ENCODE measurements at places on chromosomes 6 and 20.

- no peak for DNase-seq
Observed at GRCh38 chr6:1348675-1349074, 36.8 kb downstream of the FOXQ1 start.

DNA sequence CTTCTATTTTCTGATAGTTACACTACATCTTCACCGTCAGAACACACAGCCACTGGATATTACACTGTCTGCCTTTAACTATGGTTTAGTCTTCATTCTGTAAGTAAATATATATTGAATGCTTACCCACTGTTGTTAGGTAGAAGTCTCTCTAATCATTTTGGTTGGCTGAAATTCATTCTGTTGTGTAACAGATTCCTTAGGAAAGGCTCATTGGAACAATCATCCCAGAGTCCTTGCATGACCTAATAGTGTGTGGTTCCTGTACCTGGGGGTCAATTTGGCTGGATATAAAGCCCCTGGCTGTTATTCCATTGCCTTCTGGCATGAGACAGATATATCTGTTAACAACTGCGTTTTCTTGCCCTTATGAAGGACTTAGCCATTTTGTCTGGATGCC is 9.9 kb downstream of the BLOC1S5 start:
- no peak for DNase-seq

GRCh38 chr20:60803335-60804055 is 448.6 kb upstream of the CDH4 start:
- no peak for DNase-seq

DNA sequence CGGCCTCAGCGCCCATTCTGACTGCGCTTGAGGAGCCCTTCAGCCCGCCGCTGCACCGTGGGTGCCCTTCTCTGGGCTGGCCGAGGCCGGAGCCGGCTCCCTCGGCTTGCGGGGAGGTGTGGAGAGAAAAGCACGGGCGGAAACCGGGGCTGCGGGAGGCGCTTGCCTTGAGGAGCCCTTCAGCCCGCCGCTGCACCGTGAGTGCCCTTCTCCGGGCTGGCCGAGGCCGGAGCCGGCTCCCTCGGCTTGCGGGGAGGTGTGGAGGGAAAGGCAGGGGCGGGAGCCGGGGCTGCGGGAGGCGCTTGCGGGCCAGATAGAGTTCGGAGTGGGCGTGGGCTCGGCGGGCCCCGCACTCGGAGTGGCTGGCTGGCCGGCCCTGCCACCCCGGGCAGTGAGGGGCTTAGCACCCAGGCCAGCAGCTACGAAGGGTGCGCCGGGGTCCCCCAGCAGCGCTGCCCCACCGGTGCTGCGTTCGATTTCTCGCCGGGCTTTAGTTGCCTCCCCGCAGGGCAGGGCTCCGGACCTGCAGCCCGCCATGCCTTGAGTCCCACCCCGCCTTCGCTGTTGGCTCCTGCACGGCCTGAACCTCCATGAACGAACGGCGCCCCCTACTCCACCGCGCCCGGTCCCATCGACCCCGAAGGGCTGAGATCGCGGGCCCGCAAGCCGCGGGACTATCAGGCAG is 45.7 kb upstream of the MCUR1 start:
- no peak for DNase-seq

GRCh38 chr6:99305021-99305554 is 44.4 kb downstream of the FAXC start:
- DNase-seq: no peak

DNA sequence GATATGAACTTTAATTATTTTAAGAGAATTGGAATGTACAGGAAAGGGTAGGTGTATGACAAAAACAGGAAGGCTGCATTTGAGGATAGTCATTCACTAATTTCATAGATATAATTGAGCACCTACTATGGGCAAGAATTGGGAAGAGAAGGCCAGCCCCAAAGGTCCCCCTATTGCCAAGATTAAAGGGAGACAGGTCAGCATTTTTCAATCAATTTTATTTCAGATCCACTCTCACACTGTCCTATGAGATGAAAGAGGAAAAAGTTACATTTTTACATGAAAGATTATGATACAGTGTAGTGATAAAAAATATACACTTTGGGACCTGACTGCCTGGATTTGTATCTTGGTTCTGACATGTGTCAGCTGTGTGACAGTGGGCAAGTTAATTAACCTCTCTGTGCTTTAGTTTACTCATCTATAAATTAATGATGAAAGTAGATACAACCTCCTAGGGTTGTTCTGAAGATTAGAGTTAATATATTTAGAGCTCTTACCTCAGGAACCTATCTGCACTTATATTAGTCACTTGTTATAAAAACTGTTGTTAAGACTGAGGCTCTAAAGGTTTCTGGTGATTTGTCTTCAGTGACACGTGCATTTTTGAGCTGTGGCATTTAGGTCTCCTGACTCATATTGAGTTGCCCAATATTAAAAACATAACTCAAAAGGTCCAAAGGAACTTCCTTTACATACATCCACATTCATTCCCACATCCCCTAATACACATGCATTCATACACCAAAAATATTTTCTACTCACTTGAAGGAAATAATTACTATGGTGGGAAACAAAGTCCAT is 45.7 kb downstream of the SCGN start:
- no peak for DNase-seq

GRCh38 chr6:157107915-157108651 is 215.2 kb downstream of the TMEM242 start:
- no peak for DNase-seq

DNA sequence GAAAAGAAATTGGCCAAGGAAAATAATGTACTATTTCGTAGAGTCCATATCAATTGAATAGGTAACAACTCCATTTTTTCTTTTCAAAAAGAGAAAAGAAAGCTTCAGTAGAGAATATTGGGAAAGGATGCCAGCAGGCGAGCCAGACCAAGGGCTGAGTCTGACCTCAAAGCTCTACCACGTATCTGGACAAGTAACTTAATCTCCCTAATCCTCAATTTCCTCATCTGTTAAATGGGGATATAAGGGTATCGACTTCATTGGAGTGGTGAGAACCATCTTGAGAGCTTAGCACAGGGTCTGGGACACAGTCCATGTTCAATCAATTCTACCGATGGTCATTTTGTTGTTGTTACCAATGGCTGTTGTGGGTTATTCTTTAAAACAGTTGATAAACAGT is 63.2 kb upstream of the TBC1D7 start:
- DNase-seq: no peak

GRCh38 chr20:45328451-45328850 is 19.8 kb downstream of the SDC4 start:
- DNase-seq: no peak

DNA sequence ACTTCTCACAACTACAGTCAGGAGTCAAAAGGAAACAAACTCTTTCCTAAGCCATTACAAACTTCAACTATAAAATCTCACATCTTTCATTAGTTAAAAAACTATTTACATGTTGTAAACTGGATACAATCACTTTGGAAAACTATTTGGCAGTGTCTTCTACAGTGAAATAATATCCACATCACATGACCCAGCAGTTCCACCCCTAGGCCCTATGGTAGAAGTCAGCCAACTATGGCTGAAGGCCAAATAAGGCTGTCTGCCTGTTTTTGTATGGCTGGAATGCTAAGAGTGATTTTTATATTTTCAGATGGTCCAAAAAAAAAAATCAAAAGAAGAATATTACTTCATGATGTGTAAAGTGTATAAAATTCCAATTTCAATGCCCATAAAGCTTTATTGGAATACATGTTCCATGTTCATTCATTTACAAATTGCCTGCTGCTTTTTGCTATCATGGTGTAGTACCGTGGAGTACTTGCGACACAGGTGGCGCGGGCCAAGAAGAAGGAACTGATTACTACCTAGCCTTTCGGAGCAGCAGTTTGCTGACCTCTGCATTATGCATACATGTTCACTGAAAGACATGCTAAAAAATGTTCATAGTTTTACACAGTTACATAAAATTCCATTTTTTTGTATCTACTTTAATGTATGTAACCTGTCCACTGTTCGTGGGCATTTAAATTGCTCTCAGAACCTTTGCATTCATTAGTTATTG is 129.0 kb downstream of the KIF16B start:
- DNase-seq: no peak

DNA sequence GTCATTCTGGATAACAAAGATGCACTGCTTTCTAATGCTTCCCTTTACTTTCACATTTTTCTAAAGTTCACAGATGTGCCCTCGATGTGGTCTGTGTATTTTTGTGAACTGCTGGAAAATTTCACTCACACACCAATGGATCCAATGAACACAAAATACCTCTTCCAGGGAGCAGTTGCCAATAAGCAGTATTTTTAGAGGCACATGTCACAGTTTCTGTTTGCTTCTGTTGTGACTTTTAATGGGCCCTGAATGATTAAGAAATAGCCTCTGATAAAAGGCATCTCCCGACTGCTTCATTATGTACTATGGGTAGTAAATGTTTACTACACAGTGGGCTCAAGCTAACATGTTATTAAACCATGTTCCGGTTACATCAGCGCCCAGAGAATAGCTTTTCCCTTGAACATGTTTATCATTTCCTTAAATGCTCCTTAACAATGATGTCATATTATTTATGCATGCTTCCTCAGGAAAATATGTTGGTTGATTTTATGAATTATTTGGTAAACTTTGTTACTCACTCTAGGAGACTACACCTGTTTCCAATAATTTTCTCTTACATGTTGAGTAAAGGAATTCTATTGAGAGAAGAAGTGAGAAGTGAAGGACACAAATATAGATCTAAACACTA is 188.0 kb downstream of the KCNQ5 start:
- no peak for DNase-seq

DNA sequence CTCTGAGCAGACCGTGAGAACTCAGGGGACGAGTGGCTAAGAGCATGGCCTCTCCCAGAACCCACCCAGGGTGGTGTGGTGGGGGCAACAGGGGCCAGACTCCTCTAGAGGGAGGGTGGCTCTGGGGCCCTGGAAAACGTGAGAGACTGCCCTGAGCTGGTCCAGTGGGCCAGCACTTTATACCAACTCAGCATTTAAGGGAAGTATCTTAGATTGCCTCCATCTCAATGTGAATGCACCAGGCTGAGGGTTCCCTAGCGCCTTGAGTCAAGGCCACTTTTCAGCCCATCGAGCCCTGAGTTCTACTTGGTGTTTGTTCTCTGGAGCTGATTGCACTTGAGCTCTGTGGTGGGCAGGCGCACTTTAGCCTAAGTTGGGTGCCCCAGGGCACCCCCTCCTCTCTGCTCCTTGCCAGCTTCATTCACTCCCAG is 42.0 kb upstream of the IRF4 start:
- DNase-seq: no peak

DNA sequence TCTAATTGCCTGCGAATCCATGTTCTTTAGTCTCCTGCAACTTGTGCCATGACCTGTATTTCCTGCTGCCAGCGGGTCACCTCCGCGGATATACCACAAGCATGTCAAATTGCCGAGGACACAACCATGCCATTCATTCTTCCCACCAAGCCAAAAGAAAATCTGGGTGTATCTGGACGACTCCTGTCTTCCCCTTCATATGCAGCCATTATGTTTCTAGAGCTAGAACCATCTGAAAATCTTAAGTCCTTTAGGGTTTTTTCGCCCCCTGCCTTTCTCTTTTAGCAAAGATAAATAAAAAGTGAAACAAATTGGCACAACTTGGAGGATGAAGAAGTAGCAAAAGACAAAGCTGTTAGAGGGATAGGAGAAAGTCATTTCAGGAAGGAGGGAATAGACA is 242.6 kb downstream of the ARID1B start:
- no peak for DNase-seq

DNA sequence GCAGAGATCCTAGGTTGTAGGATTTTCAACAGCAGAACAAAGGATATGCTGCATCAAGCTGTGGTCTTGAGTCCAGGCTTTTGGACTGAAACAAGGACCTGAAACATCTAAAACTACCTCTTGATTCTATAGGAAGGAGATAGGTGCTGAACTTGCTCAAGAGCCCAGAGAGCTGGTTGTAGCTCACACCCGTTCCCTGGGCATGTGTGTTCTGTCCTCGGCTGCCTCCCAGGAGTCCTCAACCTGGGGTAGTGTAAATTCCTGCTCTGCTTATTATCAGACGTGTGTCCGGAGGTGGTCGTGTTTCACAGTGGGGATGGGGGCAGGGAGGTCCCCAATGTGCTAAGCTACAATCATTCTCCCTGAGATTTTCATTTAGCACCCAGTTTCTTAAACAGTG is 4.8 kb downstream of the NOP56 start:
- DNase-seq: no peak

DNA sequence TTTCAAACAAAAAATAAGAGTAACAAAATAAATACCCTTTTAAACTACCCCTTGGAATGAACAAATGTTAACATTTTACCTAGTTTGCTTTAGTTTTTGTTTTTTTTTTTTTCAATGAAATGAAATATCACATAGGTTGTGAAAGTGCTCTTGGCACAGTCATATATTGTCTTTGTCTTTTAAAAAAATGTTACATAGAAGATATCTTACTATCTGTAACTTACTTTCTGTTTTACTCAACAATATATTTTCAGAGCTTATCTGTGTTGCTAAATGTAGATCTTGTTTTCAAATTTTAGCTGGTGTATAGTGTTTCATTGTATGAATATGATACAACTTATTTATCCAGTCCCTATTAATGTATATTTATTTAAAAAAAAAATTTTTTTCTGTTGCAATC is 8.6 kb downstream of the CEP57L1 start:
- no peak for DNase-seq

DNA sequence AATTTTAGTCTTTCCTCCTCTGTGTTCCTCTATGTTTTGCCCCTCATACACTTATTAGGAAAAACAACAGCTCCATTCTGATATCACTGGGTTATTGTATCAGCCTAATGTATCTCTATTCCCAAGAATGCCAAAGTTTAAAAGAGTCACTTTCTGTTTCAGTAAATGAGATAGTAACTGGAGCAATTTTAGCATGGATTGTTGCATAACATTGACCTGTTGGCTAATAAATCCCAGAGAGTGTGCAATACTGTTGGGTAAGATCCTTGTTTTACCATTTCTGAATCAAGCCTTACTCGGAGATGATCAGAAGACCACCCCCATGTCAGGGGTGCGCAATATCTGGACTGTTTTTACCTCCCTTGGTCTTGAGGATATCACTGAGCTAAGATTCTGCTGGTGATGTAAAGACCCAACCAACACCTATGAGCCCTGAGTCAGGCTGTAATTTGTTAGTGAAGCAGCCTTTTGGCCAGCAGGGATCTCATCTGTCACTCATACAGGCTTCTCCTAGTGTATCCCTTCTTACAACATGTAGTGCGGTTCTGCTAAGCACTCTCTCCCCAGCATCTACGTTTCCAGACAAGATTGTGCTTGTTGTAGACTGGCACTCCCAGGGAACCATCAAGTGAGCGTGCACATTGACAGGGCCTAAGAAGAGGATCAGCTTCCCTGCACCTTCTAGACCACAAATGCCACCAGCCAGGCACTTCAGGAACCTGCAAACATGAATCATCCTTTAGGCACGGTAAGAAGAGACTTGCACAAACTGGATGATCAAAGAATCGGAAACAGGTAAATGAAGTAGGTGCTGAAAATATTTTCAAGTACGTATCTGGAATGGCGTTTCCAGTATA is 11.5 kb upstream of the IPCEF1 start:
- DNase-seq: no peak

- DNase-seq: no peak
Observed at GRCh38 chr20:13042458-13042794, 33.7 kb downstream of the SPTLC3 start.

GRCh38 chr20:18059603-18060002 is 1.9 kb upstream of the OVOL2 start:
- DNase-seq: no peak

Data from SIG-M5 (cell line).